HFFc6 (cell line): ENCODE measurements at places on chromosomes 12 and 14.
A peak's percentile ranks its signal among the peaks of the same experiment; 100 is the strongest.

- no peak for DNase-seq
Observed at GRCh38 chr12:11884116-11884515, 186.6 kb upstream of the BCL2L14 start.

GRCh38 chr12:105912882-105913678 is 225.7 kb downstream of the NUAK1 start:
- no peak for DNase-seq

- DNase-seq = no peak
Observed at GRCh38 chr14:101109981-101110728, 206.6 kb upstream of the RTL1 start.

- DNase-seq = peak; percentile 94
Observed at GRCh38 chr12:67681105-67681778, 32.7 kb downstream of the DYRK2 start.

DNA sequence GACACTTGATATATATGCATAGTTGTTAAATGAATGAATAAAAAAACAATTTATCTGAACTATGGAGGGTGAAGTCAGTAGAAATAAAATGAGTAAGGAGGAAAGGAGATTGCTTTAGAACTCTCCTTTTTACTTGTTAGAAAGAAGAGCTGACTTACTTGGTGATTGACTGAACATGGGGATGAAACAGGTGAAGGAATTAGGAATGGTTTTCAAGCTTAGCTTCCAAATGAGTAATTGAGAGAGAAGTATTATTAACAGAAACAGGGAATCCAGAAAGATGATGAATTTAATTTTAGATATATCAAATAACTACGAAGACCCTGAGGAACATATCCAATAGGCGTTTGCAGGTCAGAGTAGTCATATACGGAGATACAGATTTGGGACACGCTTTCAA is 33.6 kb upstream of the EMP1 start:
- no peak for DNase-seq

DNA sequence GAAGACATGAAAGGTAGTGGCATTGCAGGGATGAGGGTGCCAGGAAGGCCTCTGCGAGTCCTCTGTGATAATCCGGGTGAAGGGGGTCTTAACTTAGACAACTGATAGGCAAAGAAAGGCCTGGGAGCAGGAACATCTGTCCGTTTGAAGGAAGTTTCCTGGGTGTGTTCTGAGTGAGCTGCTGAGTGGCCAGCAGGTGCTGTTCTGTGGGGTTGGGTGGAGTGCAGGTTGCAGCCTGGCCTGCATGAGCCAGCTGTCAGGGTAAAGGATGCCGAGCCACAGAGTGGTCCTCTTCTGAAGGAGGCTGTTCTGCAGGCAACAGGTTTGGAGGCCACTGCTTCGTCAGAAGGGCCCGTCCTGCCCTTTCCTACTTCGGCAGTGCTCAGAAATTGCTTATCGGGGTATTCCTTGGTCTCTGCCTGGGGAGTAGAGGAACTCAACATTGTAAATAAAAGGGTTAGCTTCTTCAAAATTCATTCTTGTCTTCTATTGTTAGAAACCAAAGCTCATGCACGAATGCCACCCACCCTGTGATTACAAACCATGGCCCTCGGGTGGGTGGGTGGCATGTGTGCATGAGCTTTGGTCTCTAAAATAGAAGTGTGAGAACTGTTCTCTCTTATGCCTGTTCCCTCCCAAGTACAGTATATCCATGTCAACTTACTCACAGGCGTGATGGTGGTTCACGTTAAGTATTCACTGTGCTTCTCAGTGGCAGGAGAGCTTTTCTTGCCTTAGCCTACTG is 118.9 kb downstream of the CHST11 start:
- DNase-seq = no peak
